ENCODE measurements at places on chromosomes 3 and 15.

DNA sequence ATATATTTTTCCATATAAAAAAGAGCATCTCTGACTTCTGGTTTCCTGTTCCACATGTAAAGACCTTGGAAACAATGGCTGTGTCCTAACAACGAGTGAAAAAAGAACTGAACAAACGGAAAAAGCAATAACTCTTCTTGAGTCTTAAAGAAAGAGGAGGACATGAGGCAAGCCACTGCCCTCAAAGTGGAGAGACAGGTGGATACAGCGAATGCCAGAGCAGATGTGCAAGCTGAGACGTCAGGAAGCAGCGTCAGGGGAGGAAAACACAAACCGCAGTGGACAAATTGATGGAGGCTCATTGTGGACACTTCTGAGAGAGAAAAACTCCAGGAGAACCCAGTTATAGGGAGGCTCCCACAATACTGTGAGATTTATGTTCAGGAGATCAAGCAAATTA lies 208.0 kb upstream of the MME start:
- DNase-seq: peak; percentile 43

DNA sequence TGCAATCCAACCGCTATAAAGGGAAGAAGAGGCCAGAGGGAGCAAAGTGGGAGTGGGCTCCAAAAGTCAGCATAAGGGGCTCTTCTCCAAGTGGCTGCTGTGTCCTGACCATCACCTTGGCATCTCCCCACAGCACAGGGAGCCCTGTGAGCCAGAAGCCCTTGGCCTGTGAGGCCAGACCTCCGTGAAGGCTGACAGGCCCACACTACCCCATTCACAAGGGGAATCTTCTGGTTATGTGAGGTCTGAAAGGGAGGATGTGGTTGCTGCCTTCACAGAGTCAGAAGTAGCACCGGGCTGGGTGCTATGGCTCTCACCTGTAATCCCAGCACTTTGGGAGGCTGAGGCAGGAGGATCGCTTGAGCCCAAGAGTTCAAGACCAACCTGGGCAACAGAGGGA lies 2.6 kb upstream of the ULK3 start:
- peak; percentile 58 for DNase-seq

- no peak for DNase-seq
These were observed 614 bp upstream of the MINDY2 start for GRCh38 chr15:58770519-58770856.

DNA sequence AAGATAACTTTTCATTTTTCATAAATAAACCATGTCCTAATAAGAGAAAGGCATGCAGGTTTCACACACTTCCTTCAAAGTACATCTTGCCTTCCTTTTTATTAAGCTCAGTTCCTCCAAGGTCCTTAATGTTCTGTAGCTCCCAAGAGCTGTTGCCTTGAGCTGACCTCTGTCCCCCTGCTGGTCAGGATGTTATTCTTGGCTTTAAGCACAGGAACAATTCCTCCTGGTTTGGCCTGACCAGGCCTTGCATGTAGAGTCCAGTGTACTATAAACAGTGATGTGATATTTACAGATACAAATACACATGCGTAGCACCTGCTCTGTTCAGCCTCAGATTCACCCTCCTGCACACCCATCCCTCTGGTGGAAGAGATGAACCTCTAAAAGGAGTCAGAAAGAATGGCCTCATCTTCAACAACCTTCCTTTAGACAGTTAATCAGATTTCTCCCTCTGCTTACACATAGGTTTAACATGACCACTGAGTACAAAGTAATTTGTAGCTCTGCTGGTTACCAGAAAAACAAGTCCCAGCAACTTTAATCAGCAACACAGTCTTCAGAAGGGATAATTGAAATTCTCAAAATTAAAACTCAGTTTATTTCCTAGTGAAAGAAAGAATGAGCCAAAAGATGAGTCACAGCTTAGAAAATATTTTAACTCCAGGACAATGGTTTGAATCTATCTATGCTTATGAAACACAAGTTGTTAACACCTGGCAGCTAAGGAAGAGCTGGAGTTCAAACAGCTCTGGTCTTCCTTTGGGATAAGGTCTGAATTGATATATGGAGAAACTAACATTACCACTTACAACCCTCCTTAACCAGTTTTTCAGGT lies 46.5 kb downstream of the PTPN9 start:
- DNase-seq: peak; percentile 60

DNA sequence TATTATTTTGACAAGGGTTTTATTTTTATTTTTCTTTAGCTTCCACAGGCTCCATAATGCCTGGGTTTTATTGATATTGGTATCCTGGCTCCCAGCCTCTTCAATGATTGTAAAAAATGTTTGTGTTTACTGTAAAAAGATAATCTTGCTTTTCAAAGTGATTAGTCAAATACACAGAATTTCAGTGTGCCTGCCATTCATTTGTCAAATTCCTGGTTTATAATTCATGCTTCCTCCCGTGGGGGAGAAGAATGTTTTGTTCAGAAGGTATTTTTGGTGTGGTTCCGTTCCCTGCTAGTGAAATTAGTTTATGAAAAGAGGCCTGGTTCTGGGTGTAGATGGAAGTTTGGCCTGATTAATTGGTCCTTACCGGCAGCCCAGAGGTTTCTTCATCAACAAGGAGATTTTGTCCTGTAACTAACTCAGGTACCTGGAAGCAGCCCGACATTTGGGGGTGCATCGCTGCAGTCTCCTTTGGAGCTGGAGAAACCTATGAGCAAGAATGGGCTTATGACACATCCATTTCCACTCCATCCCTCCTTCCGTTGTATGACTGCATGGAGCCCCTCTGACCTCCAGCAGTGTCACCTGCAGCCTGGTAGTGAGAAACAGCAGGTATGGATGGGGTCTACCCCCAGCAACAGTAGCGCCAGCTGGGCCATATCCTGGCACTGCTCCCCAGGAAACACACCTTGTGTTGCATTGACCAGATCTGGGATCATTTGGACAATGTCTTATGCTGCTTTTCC lies 101.5 kb downstream of the PGPEP1L start:
- no peak for DNase-seq

GRCh38 chr3:46908294-46908985 lies 30.9 kb downstream of the PTH1R start:
- DNase-seq: peak; percentile 44
